Mammary epithelial cell (primary cell): ENCODE measurements at places on chromosomes 16 and 17. TPM values are rescaled to one million over a fixed set of nuclear protein-coding genes. Genes with fewer than 3 reads are reported as not detected.

Gene MFSD6L
- 0.02 TPM for polyA plus RNA-seq

Gene EVPLL
- not detected for polyA plus RNA-seq

Gene NPB
- polyA plus RNA-seq, result 0.06 TPM

GRCh38 chr17:43434902-43435319 is 36.1 kb downstream of the ARL4D start:
- peak; percentile 92 for DNase-seq

DNA sequence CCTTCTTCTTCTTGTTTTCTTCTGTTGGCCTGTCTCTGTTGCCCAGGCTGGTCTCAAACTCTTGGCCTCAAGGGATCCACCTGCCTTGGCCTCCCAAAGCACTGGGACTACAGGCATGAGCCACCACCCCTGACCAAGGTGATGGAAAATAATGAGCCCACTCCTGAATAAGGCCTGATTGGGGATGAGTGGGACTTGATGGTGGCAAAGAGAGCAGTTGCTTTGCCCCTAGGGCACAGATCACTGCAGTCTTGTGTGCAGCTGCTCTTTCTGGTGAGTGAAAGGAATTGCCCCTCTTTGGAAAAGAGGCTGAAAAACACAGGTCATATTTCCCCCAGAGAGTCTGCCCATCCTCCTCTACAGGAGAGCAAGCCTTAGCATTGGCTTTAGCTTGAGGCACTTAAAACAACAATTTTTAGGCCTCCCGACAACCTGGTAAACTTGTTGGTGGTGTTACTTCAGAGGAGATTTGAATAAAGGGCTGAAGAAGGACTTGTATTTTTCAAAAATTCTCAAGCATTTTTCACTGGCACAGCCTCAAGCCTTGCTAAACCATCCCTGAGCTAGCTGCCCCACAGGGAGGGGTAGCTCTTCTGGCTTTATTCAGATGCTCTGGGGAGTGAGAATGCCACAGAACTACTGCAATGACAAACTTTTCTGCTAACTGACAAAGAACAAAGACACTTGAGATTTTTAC is 6.1 kb upstream of the PDP2 start:
- peak; percentile 26 for DNase-seq

DNA sequence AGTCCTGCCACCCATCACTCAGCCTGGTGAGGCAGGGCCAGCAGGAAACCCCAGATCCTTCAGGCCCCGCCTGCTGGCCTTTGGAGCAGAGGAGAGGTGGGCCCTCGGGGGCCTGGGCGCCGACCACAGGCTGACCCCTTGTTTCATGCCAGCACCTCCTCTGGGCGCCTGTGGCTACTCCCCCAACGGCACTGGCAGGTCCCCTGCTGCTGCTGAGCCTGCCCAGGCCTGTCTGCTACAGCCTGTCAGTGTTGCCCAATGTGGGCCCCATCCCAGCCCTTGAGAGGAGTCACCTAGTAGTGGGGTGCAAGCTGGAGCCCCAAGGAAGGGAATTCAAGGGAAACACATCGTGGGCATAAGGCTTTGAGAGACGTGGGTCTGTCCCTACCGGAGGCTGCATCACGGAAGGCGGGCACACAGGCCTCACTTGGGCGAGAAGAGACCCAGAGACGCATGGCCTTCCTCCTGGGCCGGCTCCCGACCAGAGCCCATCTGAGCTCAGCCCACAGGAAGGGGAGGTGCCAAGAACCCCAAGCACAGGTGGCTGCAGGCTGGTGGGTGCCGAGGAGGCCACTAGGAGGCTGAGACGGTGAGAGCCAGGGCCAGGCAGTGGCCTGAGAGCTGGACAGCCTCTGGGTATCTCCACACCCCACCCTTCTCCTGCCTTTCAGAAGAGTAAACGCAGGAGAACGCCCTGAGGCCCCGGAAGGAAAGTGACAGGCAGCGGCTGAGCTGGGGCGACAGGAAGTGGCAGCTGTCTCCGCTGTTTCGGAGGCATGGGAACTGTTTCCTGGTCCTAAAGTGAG is 8.0 kb upstream of the FASN start:
- peak; percentile 81 for DNase-seq

GRCh38 chr17:10112962-10113361 is 85.4 kb downstream of the GAS7 start:
- no peak for DNase-seq

DNA sequence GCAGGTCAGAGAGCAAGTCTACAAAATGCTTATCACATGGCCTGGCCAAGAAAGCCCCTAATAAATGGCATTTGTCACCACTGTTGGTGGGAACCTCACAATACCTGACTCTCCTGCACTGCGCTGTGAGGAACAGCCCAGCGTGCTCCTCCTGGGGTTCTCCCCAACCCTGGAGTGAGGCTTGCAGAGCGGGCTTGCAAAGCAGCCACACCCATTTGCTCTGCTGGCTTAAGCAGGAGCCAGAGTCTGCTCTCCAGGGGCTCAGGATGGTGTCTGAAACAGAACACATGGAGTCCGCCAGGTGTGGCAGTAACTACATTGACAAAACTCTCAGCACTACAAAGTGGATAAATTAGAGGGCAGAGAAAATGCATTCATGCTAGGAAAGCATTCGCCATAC is 331.0 kb upstream of the CCL2 start:
- no peak for DNase-seq

GRCh38 chr17:27989046-27989445 is 53.4 kb upstream of the NLK start:
- DNase-seq, result peak; percentile 64
